ENCODE measurements at places on chromosomes 5 and 9.

- no peak for DNase-seq
Measured at GRCh38 chr5:153469423-153469822, 21.0 kb upstream of the GRIA1 start.

GRCh38 chr9:98323051-98323830 is 67.8 kb upstream of the TBC1D2 start:
- DNase-seq = no peak

DNA sequence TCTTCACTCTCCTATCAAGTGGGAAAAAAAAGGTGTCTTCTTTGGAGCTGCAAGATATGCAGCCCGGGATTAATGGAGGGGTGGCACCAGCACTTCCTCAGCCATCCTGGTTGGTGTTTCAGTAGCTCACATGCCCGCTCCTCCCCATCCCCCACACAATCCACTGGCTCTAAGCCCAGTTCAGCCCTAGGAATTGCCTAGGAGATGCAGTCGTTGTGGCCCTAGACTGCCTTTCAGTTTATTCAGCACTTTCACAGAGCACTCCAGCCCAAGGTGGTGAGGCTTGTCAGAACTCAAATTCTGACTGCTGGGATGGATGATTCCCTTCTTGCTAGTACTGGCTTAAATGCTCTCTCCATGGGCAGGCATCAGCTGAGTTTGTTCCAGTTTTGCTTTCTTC is 35.1 kb upstream of the EDIL3 start:
- DNase-seq = no peak

DNA sequence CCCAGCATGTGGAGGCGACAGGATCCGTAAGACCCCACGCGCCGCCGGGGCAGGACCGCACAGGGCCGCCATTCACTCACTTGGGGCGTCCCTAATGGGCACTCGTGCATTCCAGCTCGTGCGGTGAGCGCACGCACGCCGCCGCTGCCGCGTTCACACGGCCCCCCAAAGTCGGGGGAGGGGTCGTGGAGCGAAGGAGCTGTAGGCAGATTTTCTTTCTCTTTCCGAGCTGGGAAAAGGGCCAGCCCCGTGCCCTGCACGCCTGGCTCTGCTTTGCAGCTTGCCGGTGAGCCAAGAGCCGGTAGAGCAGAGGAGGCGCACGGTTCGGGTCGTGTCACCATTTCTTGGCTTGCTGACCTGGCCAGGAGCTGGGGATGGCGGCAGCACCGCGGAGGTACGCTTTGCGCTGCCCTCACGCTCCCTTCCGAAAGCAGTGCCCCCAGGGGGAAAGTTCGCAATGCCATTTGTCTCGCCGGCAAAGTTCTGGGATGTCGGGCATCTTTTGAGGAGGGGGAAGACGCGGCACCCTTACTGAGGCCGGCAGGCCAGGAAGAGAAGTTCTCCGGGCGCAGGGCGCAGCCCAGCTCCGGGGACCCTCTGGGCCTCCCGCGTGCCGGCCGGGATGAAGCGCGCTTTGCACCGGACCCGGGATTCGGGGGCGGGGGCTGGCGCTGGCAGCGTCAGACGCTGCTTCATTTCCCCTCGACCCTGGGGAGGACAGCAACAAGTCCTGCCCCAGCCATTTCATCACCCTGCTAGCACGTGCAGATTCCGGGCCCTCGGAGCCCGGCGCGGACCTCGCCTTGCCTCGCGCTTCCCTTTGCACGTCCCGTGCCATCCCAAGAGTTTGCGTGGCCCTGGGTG is 898 bp downstream of the STC2 start:
- DNase-seq = no peak

GRCh38 chr5:54985301-54986268 is at the start of gene ESM1:
Gene ESM1, minus strand, starts transcription at chr5:54985593. Its CDS starts 76 bp downstream, at chr5:54985517.
- DNase-seq = no peak

GRCh38 chr9:73807952-73808351 is 656.3 kb downstream of the ANXA1 start:
- DNase-seq = no peak

DNA sequence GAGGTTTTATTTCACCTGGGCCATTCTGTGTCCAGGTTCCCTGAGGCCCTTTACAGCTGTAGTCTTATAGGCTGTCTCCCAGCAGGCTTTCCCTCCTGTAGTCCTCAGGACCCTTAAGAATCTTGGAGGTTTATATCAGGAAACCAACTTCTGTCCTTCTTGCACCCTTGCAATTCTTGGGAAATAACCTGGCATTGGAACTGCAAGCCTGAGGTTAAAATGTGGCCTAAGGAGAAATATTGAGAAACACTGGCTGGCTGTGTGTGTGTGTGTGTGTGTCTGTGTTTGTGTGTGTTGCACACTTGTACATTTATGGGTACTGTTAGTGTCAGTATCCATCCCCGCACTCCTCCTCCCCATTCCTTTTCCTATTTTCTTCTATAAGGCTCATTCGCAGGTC is 168.9 kb downstream of the PAPPA start:
- DNase-seq = no peak
